ENCODE measurements at places on chromosomes 7 and 10. TPM values are rescaled to one million over a fixed set of nuclear protein-coding genes. Genes with fewer than 3 reads are reported as not detected.

The VPS26A gene
- 59.0 TPM for total RNA-seq

The HOGA1 gene
- 0.36 TPM for total RNA-seq

The ATOH7 gene
- not detected for total RNA-seq

The FHIP2A gene
- total RNA-seq: 37.5 TPM

The FOXI2 gene
- not detected for total RNA-seq

The TMEM130 gene
- total RNA-seq: not detected

The SFTPA1 gene
- not detected for total RNA-seq
